ENCODE measurements at places on chromosomes 13 and 19.

GRCh38 chr19:8332976-8333766 is 9.9 kb downstream of the KANK3 start:
- DNase-seq: no peak

DNA sequence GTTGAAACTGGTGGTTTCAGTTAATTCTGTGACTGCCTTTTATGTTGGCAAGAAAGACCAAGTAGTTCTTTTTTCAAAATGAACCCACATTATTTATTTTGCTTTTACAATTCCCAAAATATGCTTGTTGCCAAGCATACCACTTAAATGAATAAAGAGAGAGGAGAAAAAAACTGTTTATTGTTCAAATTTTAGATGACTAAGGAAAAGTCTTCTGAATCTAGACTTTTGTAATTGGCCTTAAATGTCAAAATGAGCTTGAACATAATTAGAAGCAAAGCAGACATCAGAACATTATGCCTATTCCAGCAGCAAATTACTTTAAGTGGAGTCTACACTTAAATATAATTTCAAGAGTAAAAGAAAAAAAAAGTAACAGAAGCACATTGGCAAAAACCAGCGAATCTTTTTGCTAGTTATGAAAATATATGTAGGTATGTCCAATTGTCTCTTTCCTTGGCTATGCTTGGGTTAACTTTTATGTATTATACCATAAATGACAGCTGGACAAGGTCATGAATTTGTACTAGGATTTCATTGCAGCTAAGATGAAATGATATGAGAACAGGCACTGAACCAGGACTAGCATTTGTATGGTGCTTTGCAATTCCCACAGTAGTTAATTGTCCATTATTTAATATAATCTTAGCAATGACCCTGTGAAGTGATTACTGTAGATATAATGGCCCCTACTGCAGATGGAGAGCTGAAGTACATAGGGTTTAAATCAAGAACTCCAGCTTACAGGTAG is 211.9 kb downstream of the NALCN start:
- no peak for DNase-seq

DNA sequence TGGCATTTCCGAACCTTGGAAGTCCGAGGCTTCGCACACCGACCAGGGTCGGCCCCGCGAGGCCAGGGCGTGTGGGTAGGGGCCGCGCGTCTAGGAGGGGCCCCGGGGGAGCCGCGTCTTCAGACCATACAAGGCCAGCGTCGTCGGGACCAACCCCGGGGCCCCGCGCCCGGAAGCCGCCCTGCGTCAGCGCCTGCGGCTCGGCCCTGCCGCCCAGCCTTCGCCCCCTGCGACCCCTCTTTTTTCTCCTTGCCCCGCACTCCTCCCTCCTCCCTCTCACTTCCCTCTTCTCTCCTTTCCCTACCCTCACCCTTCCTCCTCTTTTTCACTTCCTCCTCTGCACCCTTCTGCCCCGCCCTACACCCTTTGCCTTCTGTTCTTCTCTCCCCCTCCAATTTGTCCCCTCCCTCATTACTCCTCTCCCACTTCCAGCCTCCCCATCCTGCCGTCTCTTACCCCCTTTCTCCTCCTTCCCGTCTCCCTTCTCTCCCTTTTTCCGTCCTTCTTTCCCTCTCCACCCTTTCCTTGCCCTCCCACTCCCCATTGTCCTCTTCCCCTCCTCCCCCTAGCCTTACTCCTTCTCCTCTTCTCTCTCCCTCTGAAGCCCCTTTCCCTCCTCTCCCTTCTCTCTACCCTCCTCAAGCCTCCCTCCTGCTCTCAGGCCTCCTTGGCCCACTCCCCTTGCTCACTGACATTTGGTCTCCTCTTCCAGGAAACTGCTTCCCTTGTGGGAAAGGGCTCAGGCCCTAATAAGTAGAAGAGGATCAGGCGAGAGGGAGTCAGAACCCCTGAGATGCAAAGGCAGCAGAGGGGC is 2.2 kb upstream of the PLEKHG2 start:
- peak; percentile 53 for DNase-seq

DNA sequence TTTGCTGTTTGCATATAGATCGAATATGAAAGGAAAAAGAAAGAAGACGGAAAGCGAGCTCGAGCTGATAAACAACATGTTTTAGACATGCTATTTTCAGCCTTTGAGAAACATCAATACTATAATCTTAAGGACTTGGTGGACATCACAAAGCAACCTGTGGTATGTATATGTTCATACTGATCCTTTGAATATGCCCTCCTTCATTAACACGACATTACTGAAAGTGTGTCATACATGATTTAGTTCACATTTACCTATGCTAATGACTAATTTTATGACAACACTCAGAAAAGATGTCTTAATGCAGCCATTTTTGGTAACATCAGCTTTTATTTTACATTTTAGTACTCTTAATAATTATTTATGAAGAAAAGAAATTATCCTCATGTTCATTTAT is 66.4 kb upstream of the KCTD4 start:
- DNase-seq: no peak

- no peak for DNase-seq
Measured at GRCh38 chr13:40520916-40521315, 145.5 kb downstream of the FOXO1 start.

GRCh38 chr19:14149509-14149994 is 13.2 kb upstream of the ASF1B start:
- peak; percentile 32 for DNase-seq

DNA sequence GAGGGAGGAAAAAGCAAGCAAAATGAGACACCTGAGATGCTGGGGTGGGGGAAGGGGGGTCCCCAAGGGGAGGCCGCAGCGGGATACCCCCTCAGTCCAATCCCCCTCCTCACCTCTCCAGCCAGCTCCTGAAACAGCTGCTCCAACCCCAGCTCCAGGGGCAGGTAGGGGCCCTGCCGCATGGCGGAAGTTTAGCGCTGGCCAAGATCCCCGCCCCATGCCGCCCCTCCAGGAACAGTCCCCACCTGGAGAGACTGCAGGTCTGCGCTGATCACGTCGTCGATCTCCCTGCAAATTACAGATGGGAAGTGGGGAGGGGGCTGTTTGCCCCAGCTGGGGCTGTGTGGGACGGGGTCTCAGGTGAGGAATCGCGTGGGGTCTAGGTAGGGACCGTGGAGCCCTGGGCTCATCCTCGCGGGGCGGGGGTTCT is 9.0 kb downstream of the CAPN12 start:
- DNase-seq: no peak

GRCh38 chr19:9032136-9032631 is 22.0 kb upstream of the MUC16 start:
- no peak for DNase-seq

DNA sequence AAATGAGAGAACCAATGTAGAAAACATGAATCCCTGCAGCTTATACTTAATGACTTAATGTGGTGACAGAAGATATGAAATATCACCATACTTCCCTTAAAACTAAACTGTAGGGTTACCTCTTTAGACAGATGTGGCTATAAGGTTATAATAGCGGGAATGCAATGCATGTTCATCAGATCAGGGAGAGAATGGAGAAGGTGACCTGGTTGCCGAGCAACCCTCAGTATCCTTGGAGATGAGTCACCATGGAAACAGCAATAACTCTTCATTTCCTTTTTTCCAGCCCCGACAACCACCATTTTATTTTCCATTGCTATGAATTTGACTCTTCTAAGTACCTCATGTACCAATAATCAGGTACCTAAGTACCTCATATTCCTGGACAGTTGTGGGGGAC is 28.0 kb upstream of the ZNF835 start:
- DNase-seq: no peak

- peak; percentile 26 for DNase-seq
Measured at GRCh38 chr19:39212375-39212742, 8.3 kb upstream of the SYCN start.

- DNase-seq: no peak
Measured at GRCh38 chr13:50566646-50567045, 276.8 kb downstream of the DLEU7 start.

GRCh38 chr19:13302526-13303270 is 152.5 kb downstream of the IER2 start:
- DNase-seq: no peak

GRCh38 chr13:113782472-113782871 is 23.4 kb downstream of the TMEM255B start:
- DNase-seq: no peak

- no peak for DNase-seq
Measured at GRCh38 chr13:35984287-35984686, 146.9 kb downstream of the DCLK1 start.

Data from stimulated activated naive CD4-positive, alpha-beta T cell treated with Interleukin-2 at 50 U/mL for 16 hours (primary cell).